Aorta (tissue), 5 donors: ENCODE measurements at places on chromosomes 11 and 22.

DNA sequence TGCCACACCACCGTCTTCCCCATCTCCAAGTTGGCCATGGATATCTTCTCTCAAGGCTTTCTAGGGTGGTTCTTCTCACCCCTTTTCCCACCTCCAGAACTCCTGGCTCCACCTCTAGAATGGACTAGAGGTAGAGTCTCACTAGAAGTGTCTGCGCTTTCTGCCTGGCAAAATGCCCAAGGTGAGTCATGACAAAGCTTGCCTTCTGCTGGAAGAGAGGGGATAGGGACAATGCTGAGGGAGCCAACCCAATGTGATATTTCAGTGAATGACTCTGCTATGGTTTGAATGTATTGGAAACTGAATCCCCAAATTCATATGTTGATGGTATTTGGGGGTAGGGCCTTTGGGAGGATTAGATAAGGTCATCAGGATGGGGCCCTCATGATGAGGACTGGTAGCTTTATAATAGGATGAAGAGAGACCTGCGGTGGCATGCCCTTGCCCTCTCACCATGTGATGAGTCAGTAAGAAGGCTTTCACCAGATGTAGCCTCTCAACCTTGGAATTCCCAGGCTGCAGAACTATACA, 4.1 kb upstream of the CD82 start:
- no peak for DNase-seq

GRCh38 chr11:14908214-14908880, 16.3 kb upstream of the CYP2R1 start:
- no peak for DNase-seq

DNA sequence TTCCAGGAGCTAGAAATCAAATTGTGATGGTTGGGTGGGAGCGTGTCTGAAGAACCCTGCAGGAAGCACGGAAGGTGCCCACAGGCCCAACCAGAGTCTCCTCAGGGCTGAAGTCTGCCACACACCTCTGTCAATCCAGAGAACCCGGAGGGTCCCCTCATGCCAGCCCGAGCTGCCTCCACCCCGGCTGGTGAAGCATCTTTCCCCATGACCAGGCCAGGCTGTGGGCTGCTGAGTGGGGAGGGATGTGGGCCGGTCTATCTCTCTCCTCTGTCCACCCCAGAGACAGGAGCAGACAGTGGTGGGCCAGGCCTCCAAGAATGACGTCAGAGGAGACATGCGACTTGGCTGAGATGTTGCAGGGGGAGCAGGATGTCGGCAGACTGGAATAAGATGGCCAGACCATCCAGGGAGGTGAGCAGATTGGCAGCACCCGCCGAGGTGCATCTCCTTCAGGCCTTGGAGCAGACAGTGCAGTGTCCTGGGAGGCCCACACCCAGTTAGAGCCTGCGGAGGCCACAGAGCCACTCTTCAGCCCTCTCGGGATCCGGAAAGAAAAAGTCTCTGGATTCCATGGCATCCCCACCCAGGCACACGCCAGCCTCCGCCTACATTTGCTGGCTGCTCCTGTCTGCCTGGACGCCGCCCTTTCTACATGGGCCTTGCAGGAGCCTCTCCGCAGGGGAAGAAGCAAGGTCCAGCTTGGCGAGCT, 1524.9 kb downstream of the BRD1 start:
- DNase-seq: no peak

GRCh38 chr11:127000981-127001380, 411 bp upstream of the KIRREL3 start:
- DNase-seq: no peak

DNA sequence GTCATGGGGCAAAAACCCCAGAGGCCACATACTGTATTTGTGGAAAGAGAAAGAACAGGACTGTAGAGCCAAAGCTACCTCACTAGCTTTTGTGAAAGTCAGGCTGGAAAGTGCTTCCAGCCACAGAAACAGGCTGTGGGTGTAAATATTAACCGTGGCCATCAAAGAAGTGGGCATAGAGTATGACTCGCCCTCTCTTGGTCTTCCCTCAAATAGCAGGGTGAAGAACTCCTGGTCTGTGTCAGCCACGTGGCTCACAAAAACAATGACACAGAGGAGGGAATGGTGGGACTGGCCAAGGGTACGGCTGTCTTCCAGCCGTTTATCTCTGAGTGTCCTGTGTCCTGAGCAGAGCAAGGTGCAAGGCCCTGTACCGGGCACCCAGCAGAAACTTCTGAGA, 37.6 kb upstream of the UBASH3B start:
- DNase-seq: no peak

GRCh38 chr11:111066846-111067245, 178.7 kb upstream of the POU2AF2 start:
- no peak for DNase-seq

DNA sequence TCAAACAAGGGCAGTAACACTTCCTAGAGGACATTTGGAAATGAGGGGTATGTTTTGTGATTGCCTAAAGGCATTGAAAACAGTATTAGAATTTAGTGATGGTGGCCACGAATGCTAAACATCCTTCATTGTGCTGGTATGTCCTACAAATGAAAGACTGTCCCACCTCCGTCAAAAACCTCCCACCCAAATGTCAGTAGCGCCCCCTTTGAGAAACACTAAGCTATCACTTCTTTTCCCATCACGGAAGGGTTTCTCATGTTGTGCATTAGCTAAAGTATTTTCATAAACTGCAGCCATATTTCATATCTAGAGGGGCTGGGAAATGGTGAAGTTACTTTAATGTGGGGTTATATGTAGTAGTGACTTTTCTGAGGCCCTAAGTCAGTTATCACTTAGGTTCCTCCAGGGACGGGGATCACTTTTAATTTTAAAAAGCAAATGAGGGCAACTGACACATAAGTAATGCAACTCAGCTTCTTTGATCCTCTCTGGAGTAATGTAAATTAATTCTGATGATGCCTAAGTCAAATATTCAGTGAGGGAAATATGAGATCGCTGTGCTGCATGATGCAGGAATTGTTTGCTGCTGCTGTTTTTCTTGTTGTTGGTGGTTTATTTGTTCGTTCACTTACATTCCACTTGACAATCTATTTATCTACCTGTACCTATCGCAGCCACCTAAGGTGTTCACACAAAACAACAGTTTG, 1403.4 kb upstream of the TENM4 start:
- DNase-seq: no peak

DNA sequence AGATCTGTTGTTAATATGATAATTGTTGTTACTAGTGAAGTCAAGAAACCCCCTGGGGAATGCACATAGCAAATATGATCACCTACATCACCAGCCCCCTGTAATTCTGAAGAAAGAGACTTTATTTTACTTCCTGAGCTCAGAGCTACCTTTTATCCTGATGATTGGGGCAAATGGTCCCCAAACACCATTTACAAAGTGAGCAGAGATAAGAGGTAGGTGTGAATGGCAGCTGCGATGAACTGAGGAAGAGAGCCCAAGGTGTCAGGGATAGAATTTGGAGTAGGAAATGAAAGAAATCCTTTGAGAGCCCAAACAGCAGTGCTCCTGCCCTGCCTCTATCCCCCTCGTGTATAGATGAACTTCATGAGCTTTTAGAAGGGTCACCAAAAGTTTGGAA, 69.1 kb downstream of the TENM4 start:
- DNase-seq: no peak

DNA sequence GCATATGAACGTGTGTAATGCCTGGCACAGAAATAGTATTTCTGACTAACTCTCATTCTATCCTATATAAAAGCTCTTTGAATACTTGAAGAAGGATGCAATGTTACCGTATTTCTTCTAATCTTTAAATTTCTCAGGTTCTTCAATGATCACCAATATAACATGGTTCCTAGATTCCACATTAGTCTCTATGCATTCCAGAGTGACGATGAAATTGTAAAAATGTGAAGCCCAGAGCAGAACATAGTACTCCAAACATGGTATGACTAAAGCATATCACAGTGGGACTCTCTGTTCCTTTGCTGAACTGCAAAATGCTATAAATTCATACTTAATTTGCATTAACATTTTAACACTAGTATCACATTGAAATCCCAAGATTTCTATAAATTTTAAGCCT, 877.6 kb upstream of the CHORDC1 start:
- no peak for DNase-seq

GRCh38 chr11:44726283-44727113, at the start of gene TSPAN18:
TSPAN18 (plus strand) TSS chr11:44726962; CDS start chr11:44906417, 179,455 bp downstream.
- DNase-seq: no peak
